ENCODE measurements at places on chromosomes 4 and X.
A peak's percentile ranks its signal among the peaks of the same experiment; 100 is the strongest.

DNA sequence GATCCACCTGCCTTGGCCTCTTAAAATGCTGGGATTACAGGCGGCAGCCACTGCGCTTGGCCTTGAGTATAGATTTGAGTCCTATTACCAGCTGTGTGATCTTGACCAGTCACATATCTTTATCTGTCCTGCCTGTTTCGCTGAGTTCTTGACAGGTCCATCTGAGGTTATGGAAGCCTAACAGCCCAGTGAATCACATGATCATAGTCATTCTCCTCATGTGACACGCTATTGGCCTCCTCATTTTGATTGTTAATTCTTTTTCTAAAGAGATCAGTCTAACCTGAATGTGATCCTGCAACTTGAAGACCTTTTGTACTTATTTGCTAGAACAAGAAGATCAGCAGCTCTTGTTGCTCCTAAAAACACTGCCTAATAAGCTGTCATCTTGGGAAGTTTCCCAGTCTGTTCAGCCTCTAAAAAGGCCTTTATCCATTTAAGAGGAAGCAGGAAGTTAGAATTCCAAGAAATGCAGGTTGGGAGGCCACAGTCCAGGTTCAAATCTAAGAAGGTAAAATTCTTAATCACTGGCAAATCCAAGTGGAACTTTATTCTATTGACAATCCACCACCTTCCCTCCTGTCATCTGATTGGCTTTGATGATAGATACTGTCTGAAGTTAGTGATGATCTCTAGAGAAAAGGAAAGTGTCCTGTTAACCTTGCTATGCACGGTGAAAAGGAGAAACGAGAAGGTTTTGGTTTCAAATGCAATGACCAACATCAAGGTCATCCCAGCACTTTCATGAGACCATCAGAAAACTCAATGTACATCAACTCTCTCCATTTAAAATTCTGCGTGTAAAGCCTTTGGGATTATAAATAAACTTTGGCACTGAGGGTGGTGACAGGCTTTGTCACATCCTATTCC is 86.9 kb downstream of the CHRNA9 start:
- DNase-seq: no peak

DNA sequence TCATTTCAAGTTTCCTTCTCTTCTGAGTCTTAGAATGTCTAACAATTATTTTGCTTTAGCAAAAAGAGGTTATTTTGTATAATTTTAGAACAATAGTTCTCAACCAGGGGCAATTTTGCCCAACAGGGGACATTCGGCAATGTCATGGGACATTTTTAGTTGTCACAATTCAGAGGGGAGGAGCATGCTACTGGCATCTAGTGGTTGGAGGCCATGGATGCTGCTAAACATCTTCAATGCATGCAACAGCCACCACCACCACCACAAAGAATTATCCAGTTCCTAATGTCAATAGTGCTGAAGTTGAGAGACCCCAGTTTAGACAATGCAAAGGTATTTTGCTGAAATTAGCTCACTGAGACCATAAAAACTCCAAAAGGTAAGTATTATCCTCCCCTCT is 122.5 kb downstream of the ARHGAP6 start:
- DNase-seq: no peak

DNA sequence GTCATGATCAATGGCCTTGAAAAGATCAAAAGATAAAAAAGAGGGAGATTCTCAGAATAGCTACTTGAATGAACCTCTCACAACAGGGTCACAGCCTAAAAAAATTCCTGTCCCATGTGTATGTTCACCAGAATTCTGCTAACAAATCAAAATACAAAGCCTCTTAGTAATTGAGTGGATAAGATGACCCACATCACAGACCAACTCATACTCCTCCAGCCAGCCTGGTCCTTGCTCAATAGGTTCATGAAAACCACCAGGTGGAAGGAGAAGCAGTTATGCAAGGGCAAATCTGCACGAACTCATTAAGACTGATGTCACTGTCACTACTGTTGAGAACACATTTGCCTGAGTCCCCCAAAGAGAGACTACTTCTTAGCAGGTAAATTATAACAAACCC is 21.5 kb downstream of the WDFY3 start:
- DNase-seq: no peak

- no peak for DNase-seq
Observed at GRCh38 chrX:130857207-130857606, 45.8 kb downstream of the ENOX2 start.

- DNase-seq: peak; percentile 71
Observed at GRCh38 chrX:45515262-45516215, 314.9 kb upstream of the DIPK2B start.

- DNase-seq: no peak
Observed at GRCh38 chrX:125398959-125399440, 79.3 kb downstream of the TEX13C start.

- DNase-seq: no peak
Observed at GRCh38 chr4:31595496-31595895, 875.3 kb downstream of the PCDH7 start.

DNA sequence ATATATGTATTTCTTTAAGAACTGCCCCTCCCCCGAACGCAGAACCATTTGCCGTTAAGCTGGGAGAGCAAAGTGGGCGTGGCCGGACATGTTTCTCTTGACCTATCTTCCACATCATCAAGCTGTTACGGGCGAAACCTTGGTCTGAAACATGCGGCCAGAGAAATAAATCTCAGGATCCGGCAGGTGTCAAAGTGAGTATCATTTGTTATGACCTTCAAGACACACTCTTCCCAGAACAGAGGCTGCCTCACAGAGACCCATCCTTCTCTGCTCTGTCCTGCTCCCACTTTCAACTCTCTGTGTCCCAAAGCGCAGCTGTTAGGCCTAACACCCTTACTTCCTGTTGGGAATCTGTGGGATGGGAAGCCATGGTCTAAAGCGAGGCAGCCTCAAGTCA is at the start of gene MAGEB18:
Gene MAGEB18 (plus strand): TSS at position 70 of the 400 bp plus-strand sequence. CDS start 643 bp downstream, outside the sequence.
- DNase-seq: no peak

DNA sequence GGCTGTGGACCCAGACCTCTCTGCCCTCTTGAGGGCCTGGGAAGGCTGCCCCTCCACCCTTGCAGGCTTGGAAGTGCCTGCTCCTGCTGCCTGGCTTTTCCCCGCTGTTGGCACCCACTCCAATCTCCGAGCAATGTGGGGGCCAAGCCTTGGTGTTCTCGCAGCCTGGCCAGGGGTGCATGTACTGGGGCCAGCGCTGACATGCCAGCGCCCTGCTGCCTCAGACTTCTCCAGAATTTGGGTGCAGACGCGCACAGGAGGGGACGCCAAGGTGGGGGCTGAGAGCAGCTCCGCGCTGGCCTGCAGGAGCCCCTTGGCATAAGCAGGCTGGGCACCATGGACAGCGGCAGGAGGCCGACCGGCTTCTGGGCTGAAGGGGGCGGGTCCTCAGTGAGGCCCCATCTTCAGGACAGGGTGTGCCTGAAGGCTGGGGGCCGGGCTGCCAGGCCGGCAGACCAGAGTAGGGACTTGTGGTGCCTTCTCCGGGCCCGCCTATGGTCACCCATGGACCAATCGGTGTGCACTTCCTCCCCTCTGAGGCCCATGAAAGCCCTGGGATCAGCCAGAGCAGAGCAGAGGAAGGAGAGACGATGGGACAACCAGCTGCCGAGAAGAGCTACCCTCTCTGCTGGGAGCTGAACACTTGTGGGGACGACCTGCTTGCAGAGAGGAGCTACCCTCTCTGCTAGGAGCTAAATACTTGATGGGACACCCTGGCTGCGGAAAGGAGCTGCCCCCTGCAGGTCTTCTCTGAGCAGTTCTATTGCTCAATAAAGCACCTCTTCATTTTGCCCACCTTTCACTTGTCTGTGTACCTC is 118.3 kb downstream of the DNAAF6 start:
- DNase-seq: no peak

- DNase-seq: no peak
Observed at GRCh38 chrX:56793521-56794320, 64.7 kb downstream of the NBDY start.

- no peak for DNase-seq
Observed at GRCh38 chrX:21837056-21837455, 2.4 kb upstream of the MBTPS2 start.

DNA sequence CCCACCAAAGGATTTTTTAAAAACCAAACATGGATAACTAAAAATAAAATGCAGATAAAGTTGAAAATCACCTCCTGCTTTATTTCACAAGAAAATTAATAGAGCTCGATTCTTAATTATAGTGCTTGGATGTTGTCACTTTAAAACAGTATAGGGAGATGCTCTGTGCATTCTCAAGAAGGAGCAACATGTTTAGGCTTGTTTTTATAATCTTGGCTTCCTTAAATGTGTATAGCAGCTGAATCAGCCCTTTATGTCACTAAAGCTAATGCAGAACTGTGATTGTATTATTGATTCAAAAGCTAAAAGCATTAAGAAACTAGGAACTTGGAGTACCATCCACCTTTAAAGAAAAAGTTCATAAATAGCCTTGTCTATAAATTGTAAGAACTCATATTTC is 12.9 kb downstream of the UTP3 start:
- no peak for DNase-seq

GRCh38 chr4:7172946-7173345 is 19.4 kb upstream of the SORCS2 start:
- no peak for DNase-seq

DNA sequence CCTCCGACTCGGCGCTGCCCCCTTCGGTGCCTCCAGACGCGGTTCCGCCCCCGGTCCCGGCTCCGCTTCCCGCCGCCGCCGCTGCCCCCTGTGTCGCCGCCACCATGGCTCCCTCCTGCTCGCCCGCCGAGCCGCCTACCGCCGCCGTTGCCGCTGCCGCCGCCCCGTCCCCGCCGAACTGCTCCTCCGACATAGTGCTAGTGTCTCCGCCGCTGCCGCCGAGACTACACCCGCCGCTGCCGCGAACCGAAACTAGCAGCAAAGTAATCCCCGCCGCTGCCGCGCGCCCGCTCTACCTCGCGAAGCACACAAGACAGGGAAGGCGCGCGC is 340 bp downstream of the HNRNPD start:
- DNase-seq: no peak

GRCh38 chrX:78123190-78123589 is 16.3 kb downstream of the TAF9B start:
- DNase-seq: no peak

DNA sequence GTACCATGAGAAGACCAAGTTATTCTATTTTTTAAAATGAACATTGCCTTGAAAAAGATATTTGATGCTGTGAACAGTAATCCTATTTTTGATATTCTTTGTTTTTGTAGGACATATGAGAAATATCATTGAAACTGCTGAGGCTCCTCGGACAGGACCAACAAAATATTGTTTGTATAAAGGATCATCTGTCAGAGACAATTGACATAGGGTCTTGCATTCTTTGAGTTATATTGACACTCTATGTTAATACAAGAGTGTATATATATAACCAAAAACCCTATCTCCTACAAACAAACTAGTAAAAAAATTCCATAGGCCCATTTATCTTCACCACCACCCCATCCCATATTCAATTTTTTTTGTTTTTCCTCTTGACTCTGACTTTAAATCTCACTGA is 222.7 kb downstream of the DACH2 start:
- DNase-seq: no peak

DNA sequence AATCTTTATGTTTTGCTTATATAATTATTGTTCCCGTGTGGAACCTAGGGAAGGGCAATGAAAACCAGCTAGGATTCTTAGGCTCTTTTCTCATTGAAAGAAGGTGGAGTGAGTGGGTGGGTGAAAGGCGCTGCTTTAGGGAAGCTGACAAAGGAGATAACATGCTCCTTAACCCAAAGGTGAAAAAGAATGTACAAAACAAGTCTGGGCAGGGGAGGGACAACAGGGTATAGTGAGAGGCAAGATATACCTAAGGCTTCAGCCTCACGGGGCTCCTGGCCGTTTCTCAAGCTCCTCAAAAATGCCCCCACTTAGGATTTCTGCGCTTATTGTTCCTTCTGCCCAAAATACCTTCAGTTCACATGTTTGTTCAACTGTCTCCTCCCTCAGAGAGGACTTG is 1.8 kb downstream of the SH2D1A start:
- DNase-seq: no peak

DNA sequence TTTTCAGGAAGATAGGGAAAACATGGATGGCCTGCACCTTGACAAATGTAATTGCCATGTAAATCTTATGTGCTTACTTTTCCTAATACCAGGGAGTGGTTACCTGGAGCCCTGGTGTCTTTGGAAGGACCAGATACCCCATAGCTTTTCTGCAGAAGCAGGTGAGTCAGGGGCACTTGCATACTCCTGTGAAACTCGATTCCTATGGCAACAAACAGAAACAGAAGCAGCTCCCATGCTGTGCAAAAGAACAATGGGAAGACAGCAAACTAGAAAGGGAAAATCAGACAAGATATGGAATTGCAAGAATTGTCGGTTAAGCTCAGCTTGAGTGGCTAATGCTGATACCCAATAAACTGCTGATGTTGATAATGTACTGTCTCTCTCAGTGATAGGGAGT is 117.4 kb upstream of the AFF2 start:
- no peak for DNase-seq

- DNase-seq: no peak
Observed at GRCh38 chr4:151402145-151402865, 6.7 kb upstream of the FHIP1A start.

GRCh38 chrX:118534716-118535493 is 39.3 kb downstream of the DOCK11 start:
- no peak for DNase-seq

DNA sequence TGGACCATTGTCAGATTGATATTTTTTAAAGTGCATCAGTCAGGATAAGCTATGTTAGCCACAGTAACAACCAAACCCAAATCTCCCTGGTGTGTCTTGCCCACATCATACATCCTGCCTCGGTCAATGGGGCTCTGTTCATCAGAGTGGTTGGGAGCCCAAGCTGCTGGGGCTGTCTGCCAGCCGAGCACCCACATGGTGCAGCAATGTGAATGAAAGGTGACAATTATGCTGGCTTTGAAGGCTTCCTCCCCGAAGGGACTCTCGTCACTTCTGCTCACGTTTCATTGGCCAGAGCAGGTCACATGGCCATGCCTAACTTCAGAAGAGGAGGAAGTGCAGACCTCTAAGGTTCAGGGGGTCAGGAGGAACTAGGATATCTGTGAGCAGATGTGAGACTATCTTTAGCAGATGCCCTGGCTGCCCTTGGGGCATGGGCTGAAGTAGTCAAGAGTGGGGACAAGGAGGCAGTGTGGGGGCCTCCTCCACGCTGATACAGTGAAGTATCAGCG is 1.3 kb upstream of the JAKMIP1 start:
- no peak for DNase-seq

DNA sequence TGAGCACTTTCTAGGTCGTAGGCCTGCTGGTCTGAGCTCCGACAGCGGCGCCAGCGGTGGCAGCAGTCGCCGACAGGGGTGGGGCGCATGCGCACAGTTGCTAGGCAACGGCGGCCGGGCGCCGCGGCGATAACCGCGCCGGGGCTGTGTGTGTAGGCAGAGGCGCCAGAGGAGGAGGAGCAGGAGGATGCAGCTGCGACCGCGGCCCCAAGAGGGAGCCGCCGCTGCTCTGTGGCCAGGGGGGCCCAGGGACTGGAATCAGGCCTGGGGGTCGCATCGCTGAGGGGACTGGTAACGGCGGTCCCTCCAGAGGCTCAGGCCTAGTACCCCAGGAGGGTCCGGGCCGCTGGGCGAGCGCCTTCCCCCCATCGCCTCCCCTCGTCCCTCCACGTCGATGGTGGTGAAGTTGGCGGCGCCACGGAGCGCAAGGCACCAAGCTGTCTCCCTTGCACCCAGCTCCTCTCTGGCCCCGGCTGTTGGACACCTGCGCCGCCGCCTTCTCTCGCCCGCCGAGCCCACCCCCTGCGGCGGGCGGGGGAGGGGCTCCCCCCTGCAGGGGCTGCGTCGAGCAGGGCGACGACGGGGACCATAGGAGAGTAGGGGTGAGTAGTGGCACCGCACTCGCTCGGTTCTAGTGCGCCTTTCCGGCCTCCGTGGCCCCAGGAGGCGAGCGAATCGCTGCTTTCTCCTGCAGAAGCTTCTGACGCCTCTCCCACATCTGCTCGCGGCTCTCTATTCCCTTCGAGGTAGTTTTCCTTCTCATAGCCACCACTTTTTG is 58.6 kb upstream of the ZC4H2 start:
- DNase-seq: no peak

GRCh38 chr4:40164459-40164858 is 32.4 kb upstream of the RHOH start:
- no peak for DNase-seq

All from HS-27A (cell line).